Stimulated activated CD8-positive, alpha-beta memory T cell treated with anti-CD3 and anti-CD28 coated beads, Interleukin-15, amount 100 ng/mL, for 24 hours (primary cell): ENCODE measurements at places on chromosomes 12 and 14.

DNA sequence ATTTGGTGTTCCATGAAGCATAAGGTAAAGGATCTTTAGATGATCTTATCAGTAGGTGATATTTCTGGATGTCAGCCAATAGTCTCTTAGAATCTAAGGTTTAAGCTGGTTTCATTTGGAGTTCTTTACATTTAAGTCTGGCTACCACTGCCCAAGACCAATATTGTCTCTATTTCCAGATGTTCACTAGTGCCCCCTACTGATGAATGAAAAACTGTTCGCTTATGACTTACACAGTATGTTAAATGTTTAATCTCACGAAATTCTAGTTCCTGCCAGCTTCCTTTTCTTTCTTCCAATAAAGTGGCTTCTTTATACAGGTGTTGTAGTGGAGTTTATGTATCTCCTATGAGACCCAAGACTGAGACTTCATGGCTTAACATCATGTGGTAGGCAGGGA, 31.8 kb upstream of the MIS18BP1 start:
- no peak for DNase-seq

GRCh38 chr12:108738170-108738569, 6.9 kb upstream of the CORO1C start:
- DNase-seq = no peak

- no peak for DNase-seq
These were observed 169.0 kb upstream of the G2E3 start for GRCh38 chr14:30389877-30390385.

GRCh38 chr14:32193532-32193931, 8.3 kb upstream of the RNU6-7 start:
- DNase-seq = no peak
